NCI-H1930 (cell line): ENCODE measurements at places on chromosomes 5 and 9.

DNA sequence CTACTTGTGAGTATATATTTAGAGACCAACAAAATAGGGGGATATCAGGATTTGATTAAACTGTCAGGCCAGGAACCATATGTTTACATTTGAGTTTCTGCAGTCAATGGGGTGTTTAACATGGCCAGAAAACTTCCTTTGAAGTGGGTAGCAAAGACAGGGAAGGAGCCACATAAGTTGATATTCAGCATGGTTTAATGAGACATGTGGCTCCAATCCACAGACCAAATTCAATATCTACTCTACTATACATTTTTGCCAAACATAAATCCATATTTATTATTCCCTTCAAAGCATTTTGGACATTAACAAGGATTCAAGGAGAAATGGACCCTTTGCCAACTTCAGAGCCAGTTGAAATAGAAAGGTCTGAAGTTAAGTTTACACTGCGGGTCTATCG, 99.8 kb downstream of the TAF11L14 start:
- no peak for DNase-seq

GRCh38 chr5:129963359-129963758, 59.1 kb downstream of the CHSY3 start:
- no peak for DNase-seq

- DNase-seq: no peak
Observed at GRCh38 chr5:83433891-83434290, 37.7 kb upstream of the VCAN start.

GRCh38 chr9:85199866-85200495, 530.5 kb downstream of the NTRK2 start:
- DNase-seq: no peak

DNA sequence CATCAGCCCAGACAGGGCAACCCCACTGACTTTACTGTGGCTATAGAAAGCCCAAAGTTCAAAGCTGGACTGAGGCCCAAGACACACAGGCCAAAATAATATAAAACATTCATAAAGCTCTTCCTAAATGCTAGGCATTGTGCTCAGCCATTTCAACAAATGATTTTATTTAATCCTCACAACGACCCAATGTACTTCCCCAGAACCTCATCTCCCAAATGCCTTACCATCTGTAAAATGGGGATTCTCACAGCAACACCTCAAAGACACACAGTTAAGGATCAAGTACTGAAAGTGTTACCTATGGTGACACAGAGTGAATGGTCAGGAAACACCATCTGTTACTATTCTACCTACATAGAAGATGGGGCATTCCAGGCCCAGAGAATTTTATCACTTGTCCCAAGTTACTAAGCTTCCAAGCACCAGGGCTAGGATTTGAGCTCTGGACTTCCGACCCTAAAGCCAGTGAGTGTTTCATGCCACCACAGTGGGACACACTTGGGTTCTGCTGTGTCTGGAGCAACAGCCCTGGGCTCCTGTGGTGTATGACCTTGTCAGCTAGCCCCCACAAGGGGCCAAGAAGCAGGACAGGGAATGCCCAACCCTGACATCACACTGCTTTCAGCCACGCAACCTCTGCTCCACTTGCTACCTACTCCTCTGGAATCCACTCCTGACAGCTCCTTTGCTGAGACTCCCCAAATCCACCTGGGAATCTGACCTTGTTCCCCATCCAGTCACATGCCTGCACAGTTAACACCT, 15.1 kb downstream of the SHB start:
- no peak for DNase-seq

GRCh38 chr5:10735569-10736276, 25.3 kb downstream of the DAP start:
- no peak for DNase-seq

DNA sequence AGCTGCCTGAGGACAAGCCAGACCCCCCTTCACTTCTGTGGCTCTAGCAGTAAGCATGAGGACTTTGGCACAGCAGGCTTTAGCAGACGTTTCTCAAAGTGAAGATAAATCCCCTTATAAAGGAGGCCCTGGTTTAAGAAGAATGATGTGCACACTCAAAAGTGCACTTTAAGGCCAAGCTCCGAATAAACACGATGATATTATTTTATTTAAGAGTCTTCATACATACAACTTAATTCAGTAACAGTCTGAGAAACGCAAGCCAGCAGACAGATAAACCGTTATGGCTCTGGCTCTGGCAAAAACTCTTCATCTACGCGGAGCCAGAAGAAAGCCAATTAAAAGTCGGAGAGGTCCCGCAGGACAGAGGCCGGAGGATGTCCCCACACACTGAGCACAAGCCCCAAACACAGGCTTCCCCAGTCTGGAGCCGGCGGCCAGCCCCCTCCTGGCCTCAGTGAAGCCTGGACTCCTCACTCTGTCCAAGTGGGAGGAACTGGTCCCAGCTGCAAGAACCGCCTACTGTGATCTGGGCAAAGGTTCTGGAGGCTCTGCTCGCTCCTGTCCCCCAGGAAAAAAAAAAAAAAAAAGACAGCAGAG, 44.6 kb downstream of the ADAMTS2 start:
- no peak for DNase-seq

GRCh38 chr5:120817044-120817985, 353.2 kb downstream of the PRR16 start:
- no peak for DNase-seq

- no peak for DNase-seq
Observed at GRCh38 chr5:3592298-3592697, 3.3 kb upstream of the IRX1 start.

DNA sequence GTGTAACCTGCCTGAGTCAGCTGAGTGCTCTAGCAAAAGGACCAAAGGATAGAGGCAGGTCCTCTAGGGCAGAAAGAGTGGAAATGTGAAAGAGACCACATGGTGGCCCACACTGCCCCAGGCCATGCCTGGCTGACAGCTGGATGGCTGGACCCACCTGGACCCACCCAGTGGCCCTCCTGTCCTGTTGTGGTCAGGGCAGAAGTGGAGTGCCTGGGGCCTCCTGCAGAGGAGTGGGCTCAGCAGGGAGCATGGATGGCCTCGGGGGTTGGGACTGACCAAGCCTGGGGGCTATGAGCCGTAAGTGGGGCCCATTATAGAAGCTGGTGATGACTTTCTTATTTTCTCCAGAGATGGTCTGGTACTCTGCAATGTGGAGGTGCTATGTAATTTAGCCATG, 55.7 kb upstream of the FAM120AOS start:
- DNase-seq: no peak

DNA sequence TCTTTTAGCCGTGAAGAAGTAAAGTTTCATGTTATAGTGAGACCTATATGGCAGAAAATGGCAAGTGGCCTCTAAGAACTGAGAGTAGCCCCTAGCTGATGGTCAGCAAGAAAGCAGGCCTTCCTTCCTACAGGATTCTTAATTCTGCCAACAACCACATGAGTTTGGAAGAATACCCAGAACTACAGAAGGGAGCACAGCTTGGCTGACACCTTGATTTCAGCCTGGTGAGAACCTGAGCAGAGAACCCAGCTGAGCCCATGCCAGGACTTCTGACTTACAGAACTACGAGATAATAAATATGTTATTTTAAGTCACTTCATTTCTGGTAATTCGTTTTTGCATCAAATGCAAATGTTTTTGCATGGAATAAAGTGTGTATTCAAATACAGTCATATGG, 5.9 kb upstream of the FBXL17 start:
- DNase-seq: no peak

DNA sequence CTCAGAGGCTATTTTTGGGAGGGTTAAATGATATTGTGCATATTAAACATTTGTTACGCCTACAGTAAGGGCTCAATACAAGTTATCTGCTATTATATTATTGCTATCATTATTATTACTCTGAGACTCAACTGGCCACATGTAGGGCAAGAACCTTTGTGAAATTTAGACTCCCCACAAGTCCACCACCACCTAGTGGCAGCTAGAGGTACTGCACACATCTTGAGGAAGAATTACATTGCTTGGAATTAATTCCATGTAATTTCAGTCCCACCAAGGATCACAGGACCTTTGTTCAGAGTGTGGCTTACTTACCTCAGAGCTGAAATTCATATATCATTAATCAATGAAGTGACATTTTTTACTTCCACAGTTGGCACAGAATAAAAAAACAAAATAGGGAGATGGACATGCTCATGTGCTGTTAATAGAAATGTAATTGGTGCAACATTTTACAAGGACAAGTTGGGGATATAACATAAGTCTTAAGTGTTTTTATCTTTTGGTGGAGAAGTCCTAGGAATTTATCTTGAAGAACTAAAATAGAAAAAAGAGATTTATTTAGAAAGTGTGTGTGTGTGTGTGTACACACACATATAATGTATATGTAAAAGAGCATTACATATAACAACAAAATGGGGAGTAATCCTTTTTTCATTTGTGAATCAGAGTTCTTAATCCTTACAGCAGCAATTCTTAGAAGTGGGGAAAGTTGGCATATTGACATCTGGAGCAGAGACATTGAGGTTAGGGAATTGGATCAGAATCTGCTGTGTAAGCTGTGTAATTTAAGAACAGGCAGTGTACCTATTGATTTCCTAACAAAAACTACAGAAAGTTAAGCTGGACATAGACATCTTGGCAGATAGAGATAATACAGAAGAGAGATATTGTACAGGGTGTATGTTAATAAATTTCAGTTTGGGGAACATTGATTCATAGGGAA, 11.2 kb downstream of the MSANTD3 start:
- DNase-seq: peak; percentile 44

DNA sequence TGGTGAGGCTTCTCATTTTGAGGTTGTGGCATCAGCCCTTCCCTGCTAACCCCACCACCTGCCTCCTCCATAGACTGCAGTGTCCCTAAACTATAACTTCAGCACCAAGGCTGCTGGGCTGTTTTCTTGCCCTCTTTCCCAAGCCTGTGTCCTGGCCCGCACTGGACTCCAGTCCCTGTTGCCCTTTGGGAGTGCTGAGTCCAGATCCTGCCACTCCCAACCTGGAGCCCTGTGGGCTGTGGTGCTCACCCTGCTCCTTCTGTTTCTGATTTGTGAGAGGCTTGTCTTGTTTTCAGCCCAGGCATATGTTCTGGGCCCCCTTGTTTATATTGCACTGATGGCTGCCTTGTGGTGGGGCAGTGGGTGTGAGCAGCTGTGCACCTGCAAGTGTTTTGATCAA, 39.7 kb upstream of the RNU6ATAC start:
- no peak for DNase-seq

DNA sequence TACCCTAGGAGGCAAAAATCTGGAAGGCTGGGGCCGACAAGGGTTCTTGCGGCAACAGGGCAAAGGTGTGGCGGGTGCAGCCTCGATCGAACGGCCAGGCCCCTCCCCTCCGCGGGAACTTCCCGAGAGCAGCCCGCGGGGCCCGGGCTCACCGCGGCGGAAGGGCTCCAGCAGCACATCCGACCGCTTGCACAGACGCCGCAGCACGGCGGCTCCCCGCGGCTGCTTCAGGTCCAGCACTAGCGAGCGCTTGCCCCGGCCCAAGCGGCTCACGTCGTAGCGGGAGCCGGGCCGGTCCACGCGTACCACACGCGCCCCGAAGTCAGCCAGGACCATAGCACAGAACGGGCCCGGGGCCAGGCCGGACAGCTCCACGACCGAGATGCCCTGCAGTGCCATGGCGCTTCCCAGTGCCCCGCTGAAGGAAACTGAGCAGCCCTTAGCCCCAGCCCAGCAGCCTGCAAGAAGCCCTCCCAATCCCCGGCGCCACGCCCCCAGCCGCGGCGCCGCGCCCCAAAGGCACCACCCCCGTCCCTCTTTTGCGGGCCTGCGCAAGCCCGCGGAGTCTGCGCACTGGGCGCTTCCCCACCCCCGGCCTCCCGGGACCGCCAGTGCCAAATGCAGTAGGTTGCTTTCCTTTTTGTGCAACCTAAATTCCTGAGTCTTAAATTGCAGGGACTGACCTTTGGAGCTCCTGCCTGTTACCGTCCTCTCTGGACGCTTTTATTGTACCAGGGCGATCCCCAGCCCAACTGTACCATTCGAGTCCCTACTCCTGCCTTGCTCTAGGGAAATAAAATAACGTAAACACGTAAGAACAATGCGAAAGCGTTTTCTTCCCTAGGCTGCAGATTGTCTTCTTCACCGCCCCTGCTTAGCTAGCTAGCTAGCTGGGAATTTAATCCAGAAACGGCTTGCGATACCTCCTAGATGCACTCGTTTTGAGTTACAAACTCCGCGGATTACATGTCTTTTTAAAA, at the start of gene AMACR:
Gene AMACR (minus strand): TSS at position 430 of the 980 bp plus-strand sequence. CDS start 31 bp downstream, at position 399.
- DNase-seq: peak; percentile 98

GRCh38 chr9:12785941-12786340, 11.1 kb downstream of the LURAP1L start:
- no peak for DNase-seq

DNA sequence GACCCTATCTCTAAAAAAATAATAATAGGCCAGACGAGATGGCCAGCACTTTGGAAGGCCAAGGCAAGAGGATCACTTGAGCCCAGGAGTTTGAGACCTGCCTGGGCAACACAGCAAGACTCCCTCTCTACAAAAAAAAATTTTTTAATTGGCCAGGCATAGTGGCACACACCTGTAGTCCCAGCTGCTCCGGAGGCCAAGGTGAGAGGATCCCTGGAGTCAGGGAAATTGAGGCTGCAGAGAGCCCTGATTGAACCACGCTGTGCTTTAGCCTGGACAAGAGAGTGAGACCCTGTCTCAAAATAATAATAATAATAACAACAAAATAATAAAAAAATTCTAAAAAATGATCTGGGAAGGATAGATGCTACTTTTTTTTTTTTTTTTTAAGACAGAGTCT, 1.1 kb upstream of the DYNC2I2 start:
- no peak for DNase-seq

- no peak for DNase-seq
Observed at GRCh38 chr9:130325921-130326320, 60.4 kb downstream of the HMCN2 start.

DNA sequence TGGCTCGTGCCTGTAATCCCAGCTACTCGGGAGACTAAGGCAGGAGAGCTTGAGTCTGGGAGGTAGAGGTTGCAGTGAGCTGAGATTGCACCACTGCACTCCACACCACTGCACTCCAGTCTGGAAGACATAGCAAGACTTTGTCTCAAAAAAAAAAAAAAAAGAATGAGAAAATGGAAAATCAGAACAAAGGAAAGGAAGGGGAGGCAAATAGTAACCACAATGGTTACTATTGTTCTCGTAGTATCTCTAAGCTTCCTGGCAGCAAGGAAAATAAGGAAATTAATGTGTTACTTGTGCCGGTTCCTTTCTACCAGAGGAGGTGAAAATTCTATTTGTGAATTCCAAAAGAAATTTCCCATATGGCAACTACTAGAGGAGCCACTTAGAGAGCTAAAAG, 48.5 kb upstream of the BNC2 start:
- DNase-seq: no peak

GRCh38 chr9:34252670-34253459, 74.0 kb downstream of the UBAP1 start:
- DNase-seq: peak; percentile 72

DNA sequence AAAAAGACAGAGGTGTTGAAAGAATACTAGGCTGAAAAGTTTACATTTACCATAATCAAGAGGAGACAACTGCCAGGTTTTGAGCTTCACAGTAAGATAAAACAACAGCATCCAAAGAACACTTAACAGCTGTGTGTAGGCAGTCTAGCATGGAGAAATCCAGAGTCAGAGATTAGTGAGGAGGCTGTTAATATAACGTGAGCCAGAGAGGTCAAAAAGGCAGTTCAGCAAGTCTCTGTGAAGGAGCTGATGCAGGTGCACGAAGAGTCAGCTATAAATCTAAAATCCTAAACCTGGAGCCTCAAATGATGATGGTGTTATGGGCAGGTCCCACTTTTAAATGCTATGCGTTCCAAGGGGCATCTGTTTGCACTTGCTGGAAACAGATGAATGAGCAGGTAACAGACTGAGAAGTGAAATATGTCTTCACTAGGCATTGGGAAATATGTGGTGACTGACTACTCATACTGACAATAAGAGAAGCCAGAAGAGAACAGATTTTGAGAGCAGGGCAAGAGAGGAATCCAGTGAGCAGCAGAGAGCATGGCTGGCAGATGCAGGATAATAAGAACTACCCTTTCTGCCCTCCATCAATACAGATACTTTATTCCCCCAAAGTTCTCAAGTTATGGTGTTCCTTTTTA, 8.7 kb downstream of the APTX start:
- no peak for DNase-seq
